ENCODE measurements at places on chromosomes 7 and 10.

DNA sequence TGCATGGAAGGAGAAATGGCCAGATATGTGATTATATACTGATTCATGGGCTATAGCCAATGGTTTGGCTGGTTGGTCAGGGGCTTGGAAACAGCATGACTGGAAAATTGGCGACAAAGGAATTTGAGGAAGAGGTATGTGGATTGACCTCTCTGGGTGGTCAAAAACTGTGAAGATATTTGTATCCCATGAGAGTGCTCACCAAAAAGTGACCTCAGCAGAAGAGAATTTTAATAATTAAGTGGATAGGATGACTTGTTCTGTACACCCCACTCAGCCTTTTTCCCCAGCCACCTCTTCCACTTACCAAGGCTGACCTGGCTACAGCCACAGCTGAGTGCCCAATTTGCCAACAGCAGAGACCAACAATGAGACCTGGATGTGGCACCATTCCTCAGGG lies 146.7 kb downstream of the GPR37 start:
- DNase-seq, result no peak

DNA sequence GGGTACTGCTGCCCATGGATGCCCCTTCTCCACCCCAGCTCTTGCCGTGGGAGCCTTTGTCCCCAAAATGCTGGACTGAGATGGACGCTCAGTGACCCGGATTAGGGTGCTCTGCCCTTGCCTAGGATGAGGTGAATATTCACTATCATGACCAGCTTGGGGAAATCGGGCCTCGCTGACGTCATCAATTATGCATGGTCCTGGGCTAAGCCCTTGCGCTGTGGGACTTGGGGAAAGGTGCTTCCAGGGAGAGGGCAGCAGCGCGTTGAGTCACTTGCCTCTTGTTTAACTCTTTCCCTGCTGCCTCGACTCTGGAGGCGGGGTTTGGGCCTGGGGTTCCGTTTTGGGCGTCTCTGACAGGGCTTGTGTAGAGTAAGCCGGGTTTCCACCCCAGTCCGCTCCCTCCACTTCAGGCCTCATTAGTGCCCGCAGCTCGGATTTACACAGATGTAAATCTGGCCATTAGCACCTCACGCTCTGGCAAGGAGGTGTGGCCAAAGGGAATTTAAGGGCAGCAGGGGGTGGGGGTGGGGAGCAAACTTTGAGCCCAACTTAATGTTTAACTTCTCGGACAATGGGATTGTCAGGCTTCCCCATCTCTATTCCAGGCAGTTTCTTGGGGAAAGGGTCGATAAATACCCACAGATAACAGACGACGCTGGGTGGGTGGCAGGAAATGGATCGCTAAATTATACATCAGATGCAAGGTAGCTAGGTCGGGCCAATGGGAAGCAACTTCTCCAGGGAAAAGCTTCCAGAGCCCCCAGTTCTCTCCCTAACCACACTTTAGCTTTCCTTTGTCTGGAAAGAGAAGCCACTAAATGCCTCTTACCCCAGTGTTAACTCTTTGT lies 51.3 kb upstream of the TCF7L2 start:
- DNase-seq, result no peak

- DNase-seq, result no peak
Measured at GRCh38 chr10:5896208-5897052, 6.4 kb downstream of the FBH1 start.

GRCh38 chr7:17207220-17207619 lies 91.2 kb upstream of the AHR start:
- no peak for DNase-seq

DNA sequence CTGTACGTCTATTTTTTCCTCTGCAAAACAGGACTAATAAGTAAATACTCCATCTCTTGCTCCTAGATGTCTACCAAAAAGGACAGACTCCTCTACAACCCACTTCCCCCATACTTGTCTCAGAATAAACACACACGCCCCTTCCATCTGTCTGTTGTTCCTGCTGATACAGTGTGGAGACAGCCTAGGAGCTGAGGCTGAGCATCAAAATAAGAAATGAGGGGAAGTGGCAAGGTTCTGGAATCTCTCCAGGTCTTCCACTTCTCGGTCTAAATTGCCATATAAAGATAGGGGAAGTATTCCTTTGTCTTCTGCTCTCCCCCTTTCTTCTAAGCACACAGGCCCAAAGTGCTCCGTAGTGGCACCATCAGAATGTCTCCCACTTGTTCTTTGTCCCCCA lies 30.8 kb upstream of the VSIR start:
- no peak for DNase-seq

Data from activated CD4-positive, alpha-beta memory T cell treated with anti-CD3 and anti-CD28 coated beads, Interleukin-2, amount 10 ng/mL, durations not matched to agents 7 days and 5 days (primary cell).